Dermis microvascular lymphatic vessel endothelial cell (primary cell): ENCODE measurements at places on chromosomes 1 and 21. TPM values are rescaled to one million over a fixed set of nuclear protein-coding genes. Genes with fewer than 3 reads are reported as not detected.

OVAAL gene
- not detected in 2 replicates for total RNA-seq

PDZK1 gene
- total RNA-seq: 0.13 TPM in 1 of 2 replicates, not detected in the other

TAF12 gene
- 18.7 and 24.0 TPM in 2 replicates for total RNA-seq

ACTRT2 gene
- total RNA-seq: not detected in 2 replicates

CD53 gene
- not detected in 2 replicates for total RNA-seq
